NCI-H1092 (cell line): ENCODE measurements at places on chromosomes 2 and 18.

GRCh38 chr18:45034179-45034578 lies 353.5 kb downstream of the SETBP1 start:
- no peak for DNase-seq

GRCh38 chr2:105099153-105099552 lies 61.3 kb downstream of the MRPS9 start:
- no peak for DNase-seq

DNA sequence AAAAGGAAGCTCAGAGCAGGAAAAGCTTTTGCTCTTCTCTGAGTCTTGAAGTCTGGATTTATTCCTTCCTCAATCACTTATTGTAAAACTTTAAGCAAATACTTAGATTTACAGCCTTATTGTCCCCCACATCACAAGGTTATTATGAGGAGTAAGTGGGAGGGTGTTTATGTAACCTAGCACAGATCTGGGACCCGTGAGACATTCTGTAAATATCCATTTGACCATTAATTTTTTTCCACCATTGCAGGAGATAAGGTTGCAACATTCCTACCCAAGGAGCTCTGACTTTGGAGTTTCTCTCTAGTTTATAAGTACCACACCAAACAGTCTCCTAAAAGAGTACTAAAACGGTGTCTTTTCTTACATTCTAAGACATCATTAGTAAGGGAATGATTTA lies 52.1 kb upstream of the CTIF start:
- DNase-seq = no peak

GRCh38 chr18:38475686-38476085 lies 910.1 kb upstream of the CELF4 start:
- no peak for DNase-seq

- no peak for DNase-seq
These were observed 48.1 kb downstream of the WDR33 start for GRCh38 chr2:127762846-127763245.

DNA sequence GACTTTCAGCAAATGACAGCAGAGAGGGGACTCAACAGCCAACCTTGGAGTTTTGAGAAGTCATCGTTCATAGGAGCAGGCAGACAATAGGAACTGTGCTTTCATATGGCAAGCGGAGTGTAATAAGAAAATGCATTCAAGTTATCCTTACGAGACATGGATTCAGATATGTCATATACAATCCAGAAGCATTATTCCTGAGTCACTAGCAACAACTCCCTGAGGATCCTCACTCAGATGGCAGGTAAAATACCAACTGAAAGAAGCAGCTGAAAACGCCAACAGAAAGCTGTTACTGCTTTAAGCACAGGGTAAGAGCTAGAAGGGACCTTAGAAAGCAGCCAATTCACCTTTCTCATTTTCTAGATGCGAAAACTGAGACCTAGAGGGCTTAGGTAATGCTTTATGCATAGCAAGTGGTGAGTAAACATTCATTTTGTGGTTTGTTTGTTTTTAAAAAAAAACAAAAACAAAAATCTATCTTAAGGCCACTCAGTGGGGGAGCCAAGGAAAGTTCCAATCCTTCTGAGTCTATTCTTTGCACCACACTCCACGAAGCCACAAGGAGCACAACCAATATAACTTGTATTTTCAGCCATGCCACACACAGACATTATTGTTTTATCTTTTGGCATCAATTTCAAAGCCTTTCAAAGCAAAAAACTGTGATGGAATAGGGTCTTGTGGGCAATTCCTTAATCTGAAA lies 89.1 kb upstream of the RIOK3 start:
- DNase-seq = no peak

DNA sequence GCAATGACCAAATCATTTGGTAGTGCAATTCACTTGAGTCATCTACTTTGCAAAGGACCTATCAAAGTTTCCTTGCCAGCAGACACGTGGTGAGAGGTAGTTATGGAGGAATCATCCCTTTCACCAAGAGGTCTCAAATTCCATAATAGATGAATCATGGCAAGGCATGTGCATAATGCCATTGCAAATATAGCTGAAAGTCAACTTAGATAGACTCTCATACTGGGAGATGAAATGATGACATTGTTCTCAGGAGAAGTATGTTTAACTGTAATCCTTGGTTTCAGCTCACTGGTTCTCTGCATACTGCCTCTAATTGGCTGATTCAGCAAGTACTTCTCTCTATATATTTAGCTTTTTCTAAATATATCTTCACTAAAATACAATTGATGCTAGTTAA lies 57.2 kb downstream of the CALCRL start:
- no peak for DNase-seq

DNA sequence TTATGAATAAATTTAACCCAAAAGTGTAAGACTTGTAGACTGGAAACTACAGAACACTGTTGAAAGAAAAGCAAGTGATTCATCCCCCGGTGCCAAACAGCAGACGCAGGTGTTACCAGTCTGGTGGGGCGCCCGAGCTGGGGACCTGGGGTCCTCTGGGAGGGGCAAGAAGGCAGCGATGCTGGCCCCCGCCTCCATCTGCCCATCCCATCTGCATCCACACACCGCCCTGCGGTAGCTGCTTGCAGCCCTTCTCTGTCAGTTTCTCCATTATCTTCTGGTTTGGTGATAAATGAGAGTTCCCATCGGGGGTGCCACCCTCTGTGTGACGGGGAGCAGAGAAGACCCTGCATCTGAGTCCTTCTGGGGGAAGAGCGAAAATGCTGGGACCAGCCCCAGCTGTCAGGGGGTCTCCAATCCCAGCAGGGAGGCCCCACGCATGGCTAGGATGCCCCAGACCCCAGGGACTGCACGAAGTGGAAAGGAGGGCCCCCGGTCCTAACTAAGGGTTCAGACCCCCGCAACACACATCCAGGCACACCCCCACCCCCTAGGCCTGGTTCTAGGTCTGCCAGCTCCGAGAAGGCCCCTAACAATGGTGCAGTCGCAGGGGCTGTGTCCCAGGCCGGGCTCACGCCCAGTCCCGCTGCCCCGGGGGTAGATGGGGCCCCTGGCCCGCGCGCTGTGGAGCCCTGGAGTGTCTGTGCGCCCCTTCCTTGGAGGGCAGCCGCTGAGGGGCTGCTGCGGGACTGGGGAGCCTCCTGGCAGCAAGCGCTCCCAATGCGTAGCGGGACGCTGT lies 686 bp upstream of the RGPD8 start:
- DNase-seq = no peak

DNA sequence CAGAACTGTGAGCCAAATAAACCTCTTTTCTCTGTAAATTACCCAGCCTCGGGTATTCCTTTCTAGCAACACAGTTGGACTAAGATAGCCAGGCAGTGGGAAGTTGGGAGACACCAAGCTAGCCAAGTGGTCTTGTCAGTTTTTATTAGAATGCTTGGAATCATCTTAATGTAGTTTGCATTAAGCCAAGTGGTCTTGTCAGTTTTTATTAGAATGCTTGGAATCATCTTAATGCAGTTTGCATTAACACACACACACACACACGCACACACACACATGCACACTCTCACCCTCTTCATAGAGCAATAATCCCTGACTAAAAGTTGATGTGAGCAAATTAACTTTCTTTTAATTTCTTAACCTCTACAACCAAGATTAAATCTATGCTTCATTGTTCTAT lies 151.5 kb downstream of the VAPA start:
- no peak for DNase-seq

GRCh38 chr2:190099890-190100697 lies 37.6 kb upstream of the MSTN start:
- no peak for DNase-seq

DNA sequence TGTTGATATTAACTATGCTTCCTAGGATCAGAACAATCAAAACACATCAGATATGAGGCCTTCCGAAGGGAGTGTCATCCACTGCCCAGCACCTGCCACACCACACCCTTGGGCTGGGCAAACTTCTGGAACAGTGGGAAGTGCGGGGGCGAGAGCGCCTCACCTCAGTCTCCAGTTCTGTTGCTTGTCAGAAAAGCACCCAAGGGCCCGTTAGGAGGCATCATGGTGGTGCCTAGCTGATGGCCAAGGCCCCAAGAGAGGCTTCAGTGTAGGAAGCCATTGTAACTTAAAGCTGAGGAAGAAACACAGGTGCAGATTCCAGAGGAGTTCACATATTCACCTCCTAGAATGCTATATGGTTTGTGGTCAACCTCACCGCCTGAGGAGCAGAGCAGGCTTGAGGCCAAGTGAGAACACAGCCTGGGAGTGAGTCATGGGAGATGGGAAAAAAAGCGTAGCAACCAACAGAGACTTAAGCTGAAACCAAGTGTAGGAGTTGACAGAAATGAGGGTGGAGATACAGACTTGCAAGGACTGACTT lies 85.1 kb upstream of the ATL2 start:
- DNase-seq = no peak

DNA sequence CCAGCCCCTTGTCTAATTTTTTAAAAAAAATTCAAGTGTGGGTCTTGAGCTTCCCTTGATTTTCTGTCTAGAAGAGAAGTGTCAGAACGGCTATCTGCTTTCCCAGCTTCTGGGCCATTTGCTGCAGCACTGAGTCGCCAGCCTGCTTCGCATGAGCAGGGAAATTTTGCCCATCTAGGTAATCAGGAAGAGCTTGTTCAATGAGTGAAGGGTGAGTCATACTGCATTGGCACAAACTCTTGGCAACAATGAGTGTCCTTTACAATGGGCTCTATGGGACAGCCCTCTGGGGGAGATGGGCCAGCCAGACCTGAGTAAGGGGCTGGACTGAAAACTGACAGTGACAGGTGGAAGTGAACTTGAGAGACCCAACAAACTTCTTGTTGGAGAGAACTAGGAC lies 2.4 kb upstream of the RNF144A start:
- no peak for DNase-seq

DNA sequence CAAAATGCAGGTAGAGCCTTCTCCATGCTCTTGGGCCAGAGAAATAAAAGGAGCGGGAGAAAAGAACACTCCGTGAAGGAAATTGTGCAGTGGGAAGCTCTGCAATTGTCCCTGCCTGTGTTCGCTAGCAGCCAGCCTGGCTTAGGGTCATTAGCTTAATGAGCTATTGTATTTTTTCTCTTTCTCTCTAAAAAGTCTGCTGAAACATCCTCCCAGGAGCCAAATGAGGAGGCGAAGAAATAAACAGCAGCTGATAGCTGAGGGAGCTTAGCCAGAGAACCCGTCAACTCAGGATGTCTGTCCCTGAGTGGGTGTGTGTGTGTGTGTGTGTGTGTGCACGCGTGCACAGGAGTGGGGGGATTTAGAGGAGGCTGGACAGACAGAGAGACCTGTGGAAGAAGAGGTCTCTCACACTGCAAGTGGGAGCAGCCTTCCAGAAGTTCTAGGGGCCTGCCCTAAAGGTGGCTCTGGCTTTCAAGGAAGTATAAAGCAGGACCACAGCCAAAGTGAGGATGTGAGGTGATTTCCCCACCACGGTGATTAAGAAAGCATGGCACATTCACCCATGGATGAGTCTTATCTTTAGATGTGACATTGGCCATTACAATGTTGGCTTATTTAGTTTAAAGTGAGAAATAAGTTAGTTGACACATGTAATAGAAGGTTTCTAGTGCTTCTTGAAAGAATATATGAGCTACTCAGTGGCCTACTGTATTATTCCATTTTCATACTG lies 690.4 kb downstream of the RNF144A start:
- DNase-seq = no peak

DNA sequence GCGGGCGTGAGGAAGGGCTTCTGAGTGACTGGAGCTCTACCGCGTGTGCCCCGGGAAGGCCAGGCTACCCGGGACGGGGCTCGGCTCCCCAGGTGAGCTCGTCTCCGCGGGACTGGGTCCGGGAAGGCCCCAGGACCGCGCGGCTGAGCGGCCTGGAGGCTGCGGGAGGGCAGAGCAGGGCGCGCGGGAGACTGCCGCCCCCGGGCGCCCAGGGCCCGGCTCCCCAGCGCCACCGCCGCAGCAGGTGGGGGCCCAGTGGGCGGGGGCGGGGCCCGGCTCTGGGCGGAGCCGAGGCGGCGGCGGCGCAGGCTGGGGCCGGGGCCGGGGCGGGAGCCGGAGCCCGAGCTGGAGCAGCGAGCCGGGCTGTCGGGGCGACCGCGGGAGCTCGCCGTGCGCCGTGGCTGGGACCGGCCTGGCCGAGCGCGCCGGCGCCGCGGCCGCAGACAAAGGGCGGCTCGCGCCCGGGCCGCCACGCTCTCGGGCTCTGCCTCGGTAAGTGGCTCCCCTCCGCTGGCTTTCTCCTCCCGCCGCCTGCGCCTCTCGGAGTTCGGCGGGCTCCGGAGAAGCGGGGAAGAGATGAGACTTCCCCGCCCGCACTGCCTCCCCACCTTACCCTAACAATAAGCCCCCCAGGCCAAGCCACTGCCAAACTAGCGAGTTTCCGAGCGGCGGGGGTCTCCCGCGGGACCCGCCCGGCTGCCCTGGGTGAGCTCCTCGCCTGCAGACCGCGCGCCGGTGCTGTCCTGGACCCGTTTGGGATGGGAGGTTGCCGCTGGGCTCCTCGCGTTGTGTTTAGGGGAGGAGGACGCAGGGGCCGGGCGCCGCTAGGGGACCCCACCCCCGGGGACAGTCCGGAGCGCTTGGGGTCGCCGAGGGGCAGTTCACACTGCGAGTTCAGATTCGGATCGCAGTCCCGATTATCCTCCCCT lies at the start of gene MAPK4:
Gene MAPK4, plus strand, starts transcription at position 336 of the 929 bp plus-strand sequence. CDS start 103,872 bp downstream, outside the sequence.
- peak; percentile 61 for DNase-seq

GRCh38 chr2:19868224-19868623 lies 33.6 kb downstream of the TTC32 start:
- DNase-seq = no peak

DNA sequence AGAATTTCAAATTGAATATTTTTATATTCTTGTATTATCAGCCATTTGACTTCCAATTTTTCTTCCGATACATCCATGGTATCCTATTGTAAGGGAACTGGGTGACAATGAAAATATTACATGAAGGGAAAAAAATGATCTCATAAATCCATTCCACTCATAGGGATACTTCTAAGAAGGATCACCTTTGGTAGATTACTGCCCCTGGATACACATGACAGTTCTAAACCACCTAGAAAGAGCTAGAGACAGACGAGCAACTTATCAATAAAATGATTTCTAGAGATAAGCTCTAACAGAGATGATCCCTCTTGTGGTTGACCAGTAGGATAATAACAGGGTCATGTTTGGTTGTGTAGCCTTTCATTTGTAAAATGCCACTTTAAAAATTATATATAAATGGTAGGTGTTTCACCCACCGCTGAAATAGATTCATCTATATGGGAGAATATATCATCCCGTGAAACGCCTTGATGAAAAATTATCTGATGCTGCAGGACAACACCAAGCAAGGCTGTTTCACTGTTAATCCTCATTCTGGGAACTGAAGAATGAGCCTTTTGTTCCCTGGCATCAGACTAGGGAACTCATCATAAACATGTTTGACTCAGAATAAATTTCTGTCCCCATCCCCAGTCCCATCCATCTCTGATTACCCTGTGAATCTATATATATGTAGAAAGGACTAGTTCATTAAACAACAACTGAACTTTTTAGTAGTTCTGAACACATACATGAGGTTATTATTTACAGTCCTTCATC lies 180.0 kb downstream of the TCF4 start:
- no peak for DNase-seq

- no peak for DNase-seq
These were observed 62.0 kb upstream of the CAB39 start for GRCh38 chr2:230650585-230651137.

DNA sequence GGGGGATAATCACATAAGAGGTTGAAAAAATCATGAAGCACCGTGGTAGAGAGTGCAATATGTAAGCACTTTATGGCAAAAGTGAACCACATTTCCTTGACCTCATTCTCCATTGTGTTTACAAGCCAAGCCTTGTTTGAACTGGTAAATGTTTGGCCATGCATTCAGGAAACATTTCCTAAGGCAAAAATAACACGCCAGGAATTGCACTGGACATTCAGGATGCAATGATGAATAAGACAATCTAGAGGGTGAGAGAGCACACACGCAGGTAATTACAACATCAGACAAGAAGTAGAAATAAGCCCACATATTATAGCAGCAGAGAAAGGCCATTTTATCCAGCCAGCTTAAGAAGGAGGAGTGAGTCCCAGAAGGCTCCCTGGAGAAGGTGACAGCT lies 218.0 kb upstream of the OSR1 start:
- no peak for DNase-seq
